Transverse colon (tissue), 4 donors: ENCODE measurements at places on chromosomes 3 and 15.

DNA sequence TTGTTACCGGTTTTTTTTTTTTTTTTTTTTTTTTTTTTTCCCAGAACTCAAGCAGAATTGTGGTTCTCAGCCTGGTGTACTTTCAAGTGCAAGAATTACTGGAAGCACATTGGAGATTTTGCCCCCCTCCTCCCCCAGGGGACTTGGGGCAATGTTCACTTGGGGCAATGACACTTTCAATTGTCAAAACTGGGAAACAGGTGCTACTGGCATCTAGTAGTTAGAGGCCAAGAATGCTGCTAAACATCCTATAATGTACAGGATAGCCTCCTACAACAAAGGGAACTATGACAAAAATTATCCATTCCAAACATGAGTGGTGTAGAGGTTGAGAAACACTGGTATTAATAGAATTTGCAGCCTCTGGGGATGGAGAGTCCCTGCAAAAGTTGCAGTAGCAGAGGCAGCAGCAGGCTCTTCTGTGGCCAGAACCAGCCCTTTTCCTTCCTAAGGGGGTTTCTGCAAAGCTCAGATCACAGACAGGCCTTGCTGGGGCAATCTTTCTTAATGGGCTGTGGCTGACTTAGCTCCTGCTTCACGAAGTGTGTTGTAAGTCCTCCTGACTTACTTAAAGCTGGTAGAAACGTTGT, 144.3 kb upstream of the MRPS22 start:
- no peak for DNase-seq

- DNase-seq, result no peak
Observed at GRCh38 chr3:143586576-143586975, 261.7 kb downstream of the SLC9A9 start.

GRCh38 chr15:36265422-36265821, 314.0 kb upstream of the CDIN1 start:
- DNase-seq, result no peak

- no peak for DNase-seq
Observed at GRCh38 chr15:49669288-49669687, 48.4 kb downstream of the DTWD1 start.

DNA sequence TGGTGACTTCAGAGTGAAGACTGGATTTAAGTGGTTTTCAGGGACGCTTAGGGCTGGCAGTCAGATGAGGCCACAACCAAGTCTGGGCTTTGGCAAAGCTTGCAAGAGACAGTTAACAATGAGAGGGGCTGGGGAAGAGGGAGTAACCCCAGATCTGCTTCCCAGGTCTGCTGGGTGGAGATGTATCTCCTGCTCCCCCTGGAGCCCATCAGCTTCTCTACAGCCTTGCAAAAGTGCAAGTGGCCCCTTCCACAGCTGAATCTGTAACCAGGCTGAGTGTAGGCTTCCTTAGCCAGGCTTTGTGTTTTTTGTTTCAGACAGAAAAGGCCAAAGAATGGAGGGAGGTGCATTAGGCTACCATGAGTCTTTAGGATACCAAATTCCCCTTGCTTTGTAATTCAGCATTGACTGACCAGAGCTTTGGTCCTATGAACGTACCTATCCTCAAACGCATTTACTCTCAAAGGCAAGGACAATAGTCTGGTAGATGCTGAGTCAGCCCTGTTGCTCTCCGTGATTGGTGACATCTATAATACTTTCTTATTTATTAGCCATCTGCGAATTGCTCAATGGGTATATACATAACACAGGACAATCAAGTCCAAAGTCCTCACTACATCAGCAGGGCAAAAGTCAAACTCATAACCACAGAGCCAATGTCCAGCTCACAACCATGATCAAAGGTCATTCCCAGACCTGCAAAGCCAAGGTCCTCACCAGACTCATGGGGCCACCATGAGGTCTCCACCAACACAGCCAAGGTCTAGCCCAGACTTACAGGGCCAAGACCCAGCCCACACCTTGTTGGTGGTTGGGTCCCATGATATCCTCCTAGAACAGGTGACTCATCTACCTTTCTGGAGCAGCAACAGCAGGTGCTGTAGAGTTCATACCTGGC, 17.1 kb downstream of the CCDC13 start:
- peak; percentile 51 for DNase-seq

DNA sequence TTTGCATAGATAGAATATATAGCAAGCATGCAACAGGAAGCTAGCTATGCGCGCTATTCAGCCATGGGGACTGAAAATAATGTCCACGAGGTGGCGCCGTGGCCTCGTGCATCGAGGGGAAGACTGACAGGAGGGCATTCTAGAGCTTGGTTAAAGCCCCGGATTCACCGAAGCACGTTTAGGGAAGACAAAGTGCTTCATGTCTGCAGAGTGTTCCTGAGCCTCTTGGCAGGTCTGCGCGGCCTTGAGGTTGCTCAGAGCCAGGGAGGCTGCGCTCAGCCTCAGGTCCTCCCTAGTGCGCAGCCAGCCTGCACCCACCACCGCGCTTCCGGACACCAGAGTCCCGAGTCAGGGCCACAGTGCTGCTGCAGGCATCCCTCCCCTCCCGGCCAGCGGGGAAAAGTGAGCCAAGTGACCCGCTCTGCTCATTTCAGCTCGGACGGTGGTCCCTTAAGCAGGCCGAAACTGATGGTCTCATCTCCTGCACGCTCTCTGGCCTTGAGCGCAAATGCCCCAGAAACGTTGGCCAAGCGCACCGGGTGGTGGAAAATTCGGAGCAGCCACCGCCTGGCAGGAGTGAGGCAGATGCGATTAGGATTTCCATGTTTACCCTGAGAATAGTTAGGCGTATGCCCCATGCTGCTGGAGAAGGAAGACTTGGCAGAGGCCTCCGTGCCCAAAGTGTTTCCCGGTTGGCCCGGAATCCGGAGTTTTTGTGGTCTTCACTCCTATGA, 24.8 kb downstream of the GABRA5 start:
- DNase-seq, result no peak

GRCh38 chr15:80180468-80180867, 27.7 kb downstream of the FAH start:
- DNase-seq, result no peak

DNA sequence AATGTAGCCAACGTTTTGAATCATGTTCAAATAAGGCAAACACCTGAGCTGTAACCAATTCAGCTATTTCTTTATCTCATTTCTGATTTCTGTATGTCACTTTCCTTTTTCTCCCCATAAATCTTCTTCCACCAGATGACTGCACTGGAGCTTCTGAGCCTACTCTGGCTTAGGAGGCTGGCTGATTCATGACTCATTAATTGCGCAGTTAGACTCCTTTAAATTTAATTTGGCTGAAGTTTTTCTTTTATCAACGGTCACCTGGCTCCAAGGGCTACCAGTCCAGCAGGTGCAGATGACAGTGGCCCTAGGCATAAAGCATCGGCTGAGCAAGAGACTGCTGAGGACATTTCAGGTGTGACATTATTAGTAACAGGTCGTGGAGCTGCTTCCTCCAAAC, 39.6 kb upstream of the ITGA11 start:
- no peak for DNase-seq

DNA sequence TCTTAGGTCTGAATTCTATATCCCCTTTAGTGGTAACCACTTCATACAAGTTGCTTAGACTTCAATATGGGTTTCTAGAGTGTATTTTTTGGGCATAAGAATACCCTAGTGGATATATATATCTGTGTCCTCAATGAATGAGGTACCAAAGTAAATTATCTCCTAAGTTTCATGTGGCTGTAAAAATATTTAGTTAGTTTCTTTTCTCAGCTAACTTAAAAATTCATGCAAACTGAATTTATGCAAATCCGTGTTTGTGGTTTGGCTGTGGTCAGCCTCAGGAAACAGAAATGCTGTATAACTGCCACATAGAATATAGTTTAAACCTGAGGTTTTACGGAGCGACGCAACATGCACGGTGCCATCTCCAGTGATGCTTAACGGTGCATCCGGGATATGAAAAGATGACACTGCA, 80.3 kb downstream of the PEX5L start:
- no peak for DNase-seq

- DNase-seq, result no peak
Observed at GRCh38 chr3:40366203-40367162, 20.5 kb upstream of the ENTPD3 start.

GRCh38 chr3:11060500-11061251, 68.1 kb downstream of the SLC6A1 start:
- DNase-seq, result peak; percentile 63
